ACHN (cell line): ENCODE measurements at places on chromosomes 11 and 22.

DNA sequence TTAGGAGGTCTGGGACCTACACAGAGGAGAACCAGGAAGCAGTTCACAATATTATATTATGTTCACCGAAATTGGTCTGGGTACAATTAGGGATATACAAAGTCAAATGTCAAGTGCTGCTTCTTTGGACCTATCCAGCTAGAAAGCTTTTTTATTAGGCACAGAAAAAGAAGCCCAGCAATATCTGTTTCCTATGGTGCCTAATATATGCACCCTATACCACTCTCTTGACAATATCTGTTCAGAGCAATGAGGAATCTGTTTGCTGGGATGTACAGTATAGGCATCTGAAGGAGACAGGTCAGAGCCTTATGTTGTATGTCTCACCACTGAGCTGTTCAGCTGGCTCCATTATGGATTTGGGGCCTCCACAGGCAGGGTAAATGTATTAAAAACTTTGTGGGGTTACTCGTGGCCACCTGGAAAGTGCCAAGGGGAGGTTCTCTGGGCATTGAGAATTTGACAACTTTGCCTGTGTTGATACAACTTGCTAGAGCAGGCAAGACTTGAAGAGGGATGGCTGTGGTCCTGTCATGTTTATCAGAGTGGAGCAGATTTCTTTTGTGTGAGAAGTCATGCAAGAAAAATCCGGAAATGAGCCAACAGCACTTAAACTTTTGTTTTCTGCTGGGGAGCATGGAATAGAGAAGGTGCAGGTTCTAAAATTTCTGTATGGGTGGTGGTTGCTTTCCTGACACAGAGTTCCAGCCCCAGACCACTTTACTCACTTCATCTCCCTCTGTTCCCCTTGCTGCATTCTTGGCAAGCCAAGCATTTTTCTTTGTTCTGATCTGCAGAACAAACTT lies 10.1 kb downstream of the STIM1 start:
- peak; percentile 62 for DNase-seq

- no peak for DNase-seq
These were observed 46.6 kb downstream of the CHRDL2 start for GRCh38 chr11:74684661-74685060.

DNA sequence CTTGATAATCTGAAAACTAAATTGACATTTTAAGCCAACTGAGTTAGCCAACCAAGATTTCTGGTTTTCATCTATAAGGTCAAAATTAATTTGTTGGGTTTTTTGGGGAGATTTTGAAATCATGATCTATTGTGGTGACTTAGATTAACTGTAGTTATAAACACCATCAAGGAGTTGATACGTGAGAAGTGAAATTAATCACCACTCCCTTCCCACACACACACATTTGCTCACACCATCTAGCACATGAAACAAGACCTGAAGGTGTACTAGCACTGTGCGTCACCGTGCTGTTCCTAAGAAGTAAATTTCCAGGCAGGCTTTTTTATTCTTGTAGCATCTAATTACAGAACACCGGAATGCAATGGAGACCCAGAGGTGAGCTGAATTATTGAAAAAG lies 2.1 kb downstream of the OR5B21 start:
- no peak for DNase-seq

GRCh38 chr11:33703788-33704187 lies 3.2 kb upstream of the C11orf91 start:
- no peak for DNase-seq

DNA sequence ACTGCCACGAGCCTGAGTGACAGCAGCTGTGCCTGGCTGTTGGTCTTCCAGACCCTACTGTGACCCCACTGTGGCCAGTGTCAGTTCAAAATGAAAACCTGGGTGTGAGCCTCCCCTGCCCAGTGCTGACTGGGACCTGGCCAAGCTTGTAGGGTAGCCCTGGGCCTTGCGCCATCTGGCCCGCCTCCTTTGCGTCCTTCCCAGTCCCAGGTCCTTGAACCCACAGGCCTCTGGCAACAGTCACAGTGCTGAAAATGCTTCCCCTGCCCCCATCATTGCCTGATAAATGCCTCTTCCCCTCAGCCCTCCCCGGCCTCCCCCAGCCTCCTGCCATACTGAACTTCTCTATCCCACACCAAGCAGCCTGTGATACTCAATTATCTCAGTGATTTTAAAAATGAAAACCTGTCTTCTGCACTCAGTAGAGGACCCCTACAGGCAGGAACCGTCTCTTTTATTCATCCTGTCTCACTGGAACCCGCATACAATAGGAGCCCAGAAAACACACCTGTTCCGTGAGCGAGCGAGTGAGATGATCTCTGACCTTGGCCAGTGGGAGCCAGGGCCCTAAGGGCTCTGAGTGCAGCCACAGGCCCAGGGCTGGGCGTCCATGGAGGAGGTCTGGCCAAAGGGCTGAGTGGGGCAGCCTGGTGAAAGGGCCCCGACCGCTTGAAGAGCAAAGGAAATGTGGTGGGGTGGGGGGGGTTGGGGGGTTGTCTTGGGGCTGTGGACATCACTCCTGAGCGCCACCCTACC lies 49.7 kb upstream of the TTLL12 start:
- no peak for DNase-seq

- no peak for DNase-seq
These were observed 3.7 kb downstream of the PDGFB start for GRCh38 chr22:39240831-39241793.

DNA sequence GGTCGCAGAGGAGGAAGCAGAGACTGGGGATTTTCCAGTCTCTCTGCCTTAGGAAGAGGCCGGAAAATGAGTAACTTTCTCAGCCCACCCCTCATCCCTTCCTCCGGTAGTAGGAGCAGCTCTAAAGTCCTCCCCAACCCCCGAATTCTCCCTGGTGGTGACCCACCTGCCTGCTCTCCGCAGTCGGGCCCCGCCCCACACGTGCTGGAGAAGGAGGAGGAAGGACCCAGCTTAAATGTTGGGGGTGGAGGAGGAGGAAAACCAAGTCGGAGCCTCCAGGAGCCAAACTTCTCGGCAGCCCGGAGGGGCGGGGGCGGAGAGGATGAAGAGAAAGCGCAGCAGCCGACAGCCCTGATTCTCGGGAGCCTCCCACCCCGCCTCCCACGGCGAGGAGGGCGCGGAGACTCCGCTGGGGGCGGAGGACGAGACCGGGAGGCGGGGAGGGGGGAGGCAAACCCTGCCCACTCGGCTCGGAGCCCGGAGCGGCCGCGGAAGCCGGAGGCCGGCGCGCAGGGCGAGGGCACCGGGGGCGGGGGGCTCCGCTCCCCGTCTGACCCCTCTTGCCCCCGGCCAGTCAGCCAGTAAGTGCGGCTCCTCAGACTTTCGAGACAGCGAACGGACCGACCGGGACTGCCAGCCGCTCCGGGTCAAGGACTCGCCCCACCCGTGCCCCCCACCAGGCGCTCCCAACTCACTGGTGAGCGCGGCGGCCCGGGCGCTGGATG lies at the start of gene TPBGL:
Gene TPBGL, plus strand, starts transcription at position 464 of the 725 bp plus-strand sequence. CDS start 276 bp downstream, outside the sequence.
- no peak for DNase-seq

GRCh38 chr22:43917521-43917920 lies 6.1 kb upstream of the PNPLA3 start:
- DNase-seq = no peak

DNA sequence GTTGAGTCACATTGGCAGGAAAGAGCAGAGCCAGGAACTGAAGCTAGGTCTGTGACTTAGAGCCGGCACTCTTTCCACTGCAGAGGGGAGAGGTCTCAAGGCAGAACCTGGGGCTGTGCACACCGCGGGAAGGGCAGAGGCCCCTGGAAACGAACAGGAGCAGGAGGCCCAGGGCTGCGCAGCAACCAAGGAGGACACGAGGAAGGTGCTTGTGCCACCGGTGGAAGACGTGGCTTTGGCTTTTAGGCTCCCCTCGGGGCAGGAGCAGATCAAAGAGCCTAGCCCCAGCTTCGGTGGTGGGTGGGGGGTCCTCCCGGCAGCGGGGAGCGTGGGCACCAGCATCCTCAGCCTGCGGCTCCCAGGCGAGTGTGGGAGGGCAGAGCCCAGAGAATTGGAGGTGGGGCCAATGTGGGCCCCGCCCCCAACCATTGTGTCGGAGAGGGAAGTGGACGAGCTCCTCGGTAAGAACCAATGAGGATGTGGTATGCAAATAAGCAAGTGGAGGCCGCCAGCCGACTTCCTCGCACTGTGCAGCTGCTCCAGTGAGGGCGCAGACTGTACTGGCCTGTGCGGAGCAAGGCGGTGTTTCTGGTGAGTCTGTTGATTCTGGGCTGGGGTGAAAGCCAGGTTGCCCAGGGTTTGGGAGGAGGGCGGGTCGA lies at the start of gene CCDC116:
Gene CCDC116, plus strand, starts transcription at position 524 of the 659 bp plus-strand sequence. CDS start 422 bp downstream, outside the sequence.
- DNase-seq = no peak

- no peak for DNase-seq
These were observed 22.1 kb upstream of the ASCC2 start for GRCh38 chr22:29860006-29860766.

DNA sequence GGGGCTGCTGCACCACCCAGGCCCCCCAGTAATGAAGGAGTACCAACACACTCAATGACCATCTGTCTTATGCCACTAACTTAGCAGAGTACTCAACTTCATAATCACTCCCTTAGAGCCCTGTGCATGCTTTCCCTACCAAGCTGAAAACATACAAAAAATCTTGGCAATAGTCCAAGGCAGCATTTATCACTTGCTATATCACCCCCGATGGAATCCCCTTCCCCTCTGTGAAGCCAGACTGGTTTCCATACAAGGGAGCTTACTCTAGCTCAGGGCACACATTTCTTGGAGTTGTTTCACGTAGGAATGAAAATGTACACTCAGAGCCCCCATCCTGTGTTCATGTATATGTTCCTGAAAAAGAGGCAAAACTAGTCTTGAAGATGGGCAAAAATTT lies 301.3 kb upstream of the TENM4 start:
- DNase-seq = no peak

DNA sequence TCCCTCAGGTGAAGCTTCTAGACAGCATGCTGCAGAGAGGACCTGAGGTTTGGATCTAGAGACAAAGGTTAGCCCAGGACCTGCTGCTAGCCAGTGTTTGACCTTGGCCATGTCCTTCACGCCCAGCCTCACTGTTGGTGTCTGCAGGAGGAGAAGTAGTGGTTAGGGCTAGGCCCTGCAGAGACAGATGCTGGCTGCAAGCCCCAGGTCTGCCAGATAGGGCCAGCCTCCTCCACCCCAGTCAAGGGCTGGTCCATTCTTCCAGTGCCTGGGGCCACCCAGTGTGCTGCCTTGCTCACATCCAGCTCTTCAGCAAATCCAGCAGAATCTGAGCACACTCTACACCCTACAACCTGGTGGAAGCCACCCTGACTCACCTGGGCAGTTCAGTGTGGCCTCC lies 21.5 kb upstream of the MIEF1 start:
- no peak for DNase-seq

GRCh38 chr22:27242917-27243589 lies 558.5 kb downstream of the MN1 start:
- DNase-seq = no peak

DNA sequence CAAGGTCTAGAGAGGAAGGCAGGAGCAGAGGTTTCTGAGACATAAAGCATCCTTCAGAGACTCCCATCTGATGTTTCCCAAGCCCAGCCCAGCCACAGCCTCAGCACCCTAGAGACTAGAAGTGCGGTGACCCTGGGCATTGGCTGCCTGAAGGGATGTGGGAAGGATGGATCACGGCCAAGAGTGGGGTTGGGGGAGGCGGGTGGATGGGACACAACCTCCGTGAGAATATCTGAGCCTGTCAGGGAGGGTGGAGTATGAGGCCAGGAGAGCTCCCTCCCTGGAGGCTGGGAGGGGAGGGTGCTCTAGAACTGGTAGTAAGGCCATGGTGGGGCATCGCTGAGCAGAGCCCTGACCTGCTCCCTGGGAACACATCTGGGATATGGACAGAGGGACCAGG lies 71.4 kb downstream of the CSNK2A3 start:
- no peak for DNase-seq

- peak; percentile 50 for DNase-seq
These were observed 482 bp downstream of the DDX17 start for GRCh38 chr22:38505541-38506117.

DNA sequence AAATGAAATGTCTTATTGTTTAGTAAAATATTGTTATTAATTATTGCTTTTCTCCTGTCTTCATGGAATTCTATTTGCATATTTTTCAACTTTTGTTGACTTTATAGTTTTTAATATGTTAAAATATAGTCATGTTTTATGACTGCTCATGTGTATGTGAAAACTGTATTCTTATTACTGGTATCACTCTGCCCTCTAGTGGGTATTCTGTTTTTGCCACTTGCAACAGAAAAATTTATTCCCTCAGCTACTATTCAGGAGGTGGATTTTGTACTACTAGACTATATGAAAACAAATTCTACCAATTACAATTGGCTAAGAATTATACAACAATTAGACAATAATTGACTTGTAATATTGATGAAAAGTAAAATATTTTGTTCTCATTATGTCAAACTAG lies 45.0 kb downstream of the OR4C6 start:
- DNase-seq = peak; percentile 42

- DNase-seq = no peak
These were observed 10.1 kb downstream of the RPS13 start for GRCh38 chr11:17067417-17067816.

DNA sequence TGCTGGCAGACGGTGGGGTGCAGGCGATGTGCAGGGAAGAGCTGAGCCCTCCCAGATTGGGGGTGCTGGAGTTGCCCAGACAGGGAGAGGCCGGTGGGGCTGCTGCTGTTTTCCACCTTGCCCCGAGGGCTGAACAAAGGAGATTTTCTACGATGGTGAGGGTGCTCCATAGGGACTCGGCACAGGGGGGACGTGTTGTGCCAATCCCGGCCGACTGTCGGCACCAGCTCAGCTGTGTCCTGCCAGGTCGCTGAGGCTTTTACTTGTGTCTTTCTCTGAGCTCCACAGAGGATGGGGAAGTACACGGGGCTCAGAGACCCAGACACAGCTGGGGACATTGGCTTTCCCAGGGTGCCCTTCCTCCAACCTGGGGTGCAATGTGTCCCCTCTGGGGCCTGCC lies 816.8 kb downstream of the BRD1 start:
- DNase-seq = no peak

GRCh38 chr11:8036002-8036802 lies 44.8 kb upstream of the TUB start:
- DNase-seq = no peak

GRCh38 chr11:38791346-38791961 lies 2193.4 kb upstream of the RAG2 start:
- peak; percentile 63 for DNase-seq

DNA sequence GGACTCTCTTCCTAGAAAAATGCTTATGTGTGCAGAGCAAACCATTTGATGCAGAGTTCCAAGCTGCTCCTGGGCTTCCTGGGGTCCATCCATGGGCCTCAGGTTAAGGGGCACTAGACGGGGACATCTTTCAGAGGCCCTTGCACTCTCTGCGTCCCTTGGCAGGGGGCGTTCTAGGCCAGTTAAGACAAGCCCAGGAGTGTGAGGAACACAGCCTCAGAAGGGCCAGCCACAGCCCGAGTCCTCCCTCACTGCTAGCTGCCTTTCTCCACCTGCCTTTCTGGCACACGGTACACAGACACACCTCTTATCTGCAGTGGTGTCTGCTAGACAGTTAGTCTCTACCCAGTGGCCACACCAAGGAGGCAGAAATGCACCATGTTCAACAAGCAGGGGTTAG lies 18.0 kb upstream of the BID start:
- no peak for DNase-seq

DNA sequence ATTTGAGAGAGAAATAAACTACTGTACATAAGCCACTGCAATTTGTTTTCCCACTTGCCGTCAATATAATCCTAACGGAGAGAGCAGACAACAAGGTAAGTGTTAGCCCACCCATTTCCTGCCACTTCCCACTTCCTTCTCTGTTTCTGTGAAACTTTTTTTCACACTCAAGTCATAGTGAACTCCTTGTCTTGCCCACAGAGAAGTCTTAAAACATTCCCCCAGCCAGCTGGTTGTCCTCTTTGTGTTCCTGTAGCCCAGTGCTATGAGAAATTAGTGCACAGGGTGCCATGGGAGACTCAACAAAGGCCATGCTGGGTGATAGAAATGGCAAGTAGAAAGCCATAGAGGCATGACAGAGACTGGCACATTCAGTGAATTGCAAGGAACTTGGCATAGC lies 208.6 kb downstream of the BLID start:
- DNase-seq = no peak
